ENCODE measurements at places on chromosomes 6 and 20.

DNA sequence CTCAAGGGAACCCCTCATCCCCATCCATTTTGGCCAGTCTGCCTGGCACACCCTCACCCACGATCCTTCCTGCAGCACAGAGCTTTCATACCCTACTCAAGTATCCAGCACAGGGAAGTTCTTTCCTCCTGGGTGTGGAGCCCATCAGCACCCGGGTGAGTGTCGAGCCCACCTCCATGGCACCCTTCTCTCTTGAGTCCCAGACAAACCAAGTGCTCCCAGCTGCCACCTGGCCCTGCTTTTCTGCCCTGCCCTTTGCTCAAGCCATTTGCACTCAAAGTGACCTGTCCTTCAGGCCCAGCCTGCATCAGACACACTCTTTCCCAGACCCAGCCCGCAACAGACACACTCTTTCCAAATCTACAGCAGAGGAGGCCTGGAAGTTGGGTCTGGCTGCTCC, 257.2 kb downstream of the DLL1 start:
- no peak for DNase-seq

- DNase-seq, result no peak
Measured at GRCh38 chr20:53321596-53321995, 272.0 kb downstream of the ZNF217 start.

- DNase-seq, result no peak
Measured at GRCh38 chr20:7879883-7880282, 60.4 kb downstream of the HAO1 start.

DNA sequence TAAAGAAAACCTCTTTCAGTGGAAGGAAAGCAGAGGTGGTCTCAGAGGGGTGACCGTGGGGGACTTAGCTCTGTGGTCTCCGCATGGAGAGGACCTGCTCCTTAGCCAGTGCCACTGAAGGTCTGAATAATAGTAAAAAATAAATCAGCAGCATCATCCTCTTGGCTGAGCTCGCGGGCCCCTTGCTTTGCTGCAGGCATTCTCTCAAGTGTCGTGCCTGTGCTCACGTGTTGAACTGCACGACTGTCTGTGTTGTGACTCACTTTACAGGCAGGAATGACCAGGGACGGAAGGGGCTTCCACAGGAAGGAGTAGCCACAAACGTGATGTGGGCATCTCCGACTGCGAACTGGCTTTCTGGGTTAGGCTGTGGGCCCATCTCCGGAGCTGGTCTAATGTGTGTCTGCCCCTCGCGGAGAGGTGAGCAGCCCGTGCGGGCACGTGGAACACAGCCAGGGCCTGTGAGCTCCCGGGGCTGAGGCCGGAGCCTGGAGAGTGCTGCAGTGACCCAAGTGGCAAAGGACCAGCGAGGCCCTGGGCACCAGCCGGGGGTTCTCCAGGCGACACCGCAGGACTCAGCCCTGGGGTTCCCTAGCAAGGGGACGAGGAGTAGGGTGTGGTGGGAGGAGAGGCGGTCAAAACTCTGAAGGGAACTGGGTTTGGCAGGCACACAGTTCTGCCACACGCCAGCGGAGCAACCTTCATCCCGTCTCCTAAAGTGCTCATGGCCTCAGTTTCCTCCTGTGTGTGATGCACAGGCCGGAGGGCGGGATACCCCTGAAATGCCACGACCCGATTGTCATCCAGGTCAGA, 89.2 kb downstream of the RAMACL start:
- DNase-seq, result no peak

- no peak for DNase-seq
Measured at GRCh38 chr6:147506704-147507114, 1.8 kb upstream of the SAMD5 start.

DNA sequence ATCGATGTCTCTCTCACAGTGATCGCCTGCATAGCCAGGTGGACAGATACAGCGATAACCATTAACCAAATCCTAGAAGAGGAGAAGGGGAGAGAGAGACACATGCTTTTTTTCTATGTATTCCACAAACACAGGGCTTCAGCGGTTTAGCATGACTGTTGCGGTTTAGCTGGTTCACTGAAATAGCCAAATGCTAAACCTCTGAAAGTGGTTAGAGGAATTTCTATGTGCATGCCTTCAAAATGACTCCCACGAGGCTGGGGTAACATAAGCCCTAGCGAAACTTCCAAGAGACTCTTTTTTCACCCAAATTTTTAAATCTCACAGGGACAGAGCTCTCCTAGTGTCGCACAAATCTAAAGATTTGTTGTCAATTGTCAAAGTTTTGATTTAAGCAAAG, 25.1 kb downstream of the JAG1 start:
- no peak for DNase-seq

GRCh38 chr6:118584911-118585310, 36.8 kb downstream of the PLN start:
- DNase-seq, result no peak

DNA sequence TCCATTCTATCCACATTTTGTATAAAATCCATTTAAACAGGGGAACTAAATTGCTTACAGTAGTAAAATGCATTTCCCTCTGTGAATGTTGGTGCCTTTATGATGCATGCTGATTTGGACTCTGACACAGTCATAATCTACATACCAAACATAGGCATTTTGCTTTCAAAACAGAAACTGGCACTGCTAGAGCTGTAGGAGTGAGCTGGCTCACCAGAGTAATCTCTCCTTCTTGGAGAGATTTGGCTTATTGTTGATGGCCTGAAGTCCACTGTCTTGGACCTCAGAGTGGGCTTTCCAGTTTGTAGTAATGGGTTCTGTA, 363.2 kb upstream of the FLRT3 start:
- DNase-seq, result no peak

DNA sequence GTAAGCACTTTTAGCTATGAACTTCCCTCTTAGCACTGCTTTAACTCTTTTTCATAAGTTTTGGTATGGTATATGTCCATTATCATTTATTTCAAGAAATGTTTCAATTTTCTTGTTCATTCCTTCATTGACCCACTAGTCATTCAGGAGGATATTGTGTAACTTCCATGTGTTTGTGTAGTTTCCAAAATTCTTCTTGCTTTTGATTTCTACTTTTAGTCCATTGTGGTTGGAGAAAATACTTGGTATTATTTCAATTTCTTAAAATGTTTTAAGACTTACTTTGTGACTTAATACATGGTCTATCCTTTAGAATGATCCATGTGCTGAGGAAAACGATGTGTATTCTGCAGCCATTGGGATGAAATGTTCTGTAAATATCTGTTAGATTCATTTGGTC, 176.5 kb downstream of the CENPW start:
- no peak for DNase-seq

DNA sequence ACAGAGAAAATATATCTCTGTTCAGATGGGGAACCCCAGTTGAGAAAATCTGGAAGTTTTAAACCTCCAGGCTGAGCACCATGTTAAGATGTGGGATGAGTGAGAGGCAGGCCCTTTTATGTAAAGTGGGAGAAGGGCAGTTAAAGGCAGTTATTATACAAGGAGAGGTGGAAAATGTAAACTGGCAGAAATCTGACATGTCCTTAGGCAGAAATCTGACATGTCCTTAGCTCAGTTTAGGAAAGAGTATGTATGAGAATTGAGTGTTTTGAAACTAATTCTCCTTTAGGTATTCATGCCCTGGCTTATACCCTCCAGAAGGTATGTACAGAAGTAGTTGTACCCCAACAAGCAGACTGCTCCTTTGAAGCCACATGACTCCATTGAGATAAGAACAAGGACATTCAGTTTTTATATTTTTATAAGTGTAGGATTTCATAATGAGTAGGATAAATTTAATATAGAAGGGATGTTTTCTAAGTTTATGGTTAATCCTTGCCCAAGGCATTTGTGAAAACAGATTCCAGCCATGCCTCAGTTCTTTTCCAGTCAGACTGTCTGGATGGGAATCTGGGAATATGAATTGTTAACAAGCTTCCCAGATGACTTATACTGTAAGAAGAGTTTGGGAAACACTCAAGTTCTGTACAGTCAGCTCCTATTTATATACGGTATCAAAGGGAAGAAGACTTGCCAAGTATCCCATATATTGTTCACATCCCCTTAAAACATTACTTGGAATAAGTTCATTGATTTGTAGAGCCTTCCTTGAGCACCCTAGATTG, 87.7 kb downstream of the SCAND1 start:
- no peak for DNase-seq

- no peak for DNase-seq
Measured at GRCh38 chr20:2873747-2874041, 413 bp downstream of the PTPRA start.

DNA sequence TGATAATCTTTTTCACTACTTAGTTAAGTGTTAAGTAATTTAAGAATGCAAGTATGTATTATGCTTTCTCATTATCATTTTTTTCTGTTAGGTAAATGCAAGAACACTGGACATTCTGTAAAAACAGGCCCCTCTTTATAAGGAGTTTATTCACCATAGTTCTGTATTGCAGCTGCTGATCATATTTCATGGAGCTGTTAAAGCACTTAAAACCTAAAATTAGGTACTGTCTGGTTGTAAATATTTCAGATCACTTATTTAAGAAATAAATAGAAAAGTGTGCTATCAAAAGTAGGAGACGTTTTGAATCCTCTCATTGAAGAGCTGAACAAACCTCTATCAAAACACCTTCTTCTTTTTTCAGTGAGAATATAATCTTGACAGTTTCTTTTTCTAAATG, 3.9 kb downstream of the EYA4 start:
- no peak for DNase-seq

DNA sequence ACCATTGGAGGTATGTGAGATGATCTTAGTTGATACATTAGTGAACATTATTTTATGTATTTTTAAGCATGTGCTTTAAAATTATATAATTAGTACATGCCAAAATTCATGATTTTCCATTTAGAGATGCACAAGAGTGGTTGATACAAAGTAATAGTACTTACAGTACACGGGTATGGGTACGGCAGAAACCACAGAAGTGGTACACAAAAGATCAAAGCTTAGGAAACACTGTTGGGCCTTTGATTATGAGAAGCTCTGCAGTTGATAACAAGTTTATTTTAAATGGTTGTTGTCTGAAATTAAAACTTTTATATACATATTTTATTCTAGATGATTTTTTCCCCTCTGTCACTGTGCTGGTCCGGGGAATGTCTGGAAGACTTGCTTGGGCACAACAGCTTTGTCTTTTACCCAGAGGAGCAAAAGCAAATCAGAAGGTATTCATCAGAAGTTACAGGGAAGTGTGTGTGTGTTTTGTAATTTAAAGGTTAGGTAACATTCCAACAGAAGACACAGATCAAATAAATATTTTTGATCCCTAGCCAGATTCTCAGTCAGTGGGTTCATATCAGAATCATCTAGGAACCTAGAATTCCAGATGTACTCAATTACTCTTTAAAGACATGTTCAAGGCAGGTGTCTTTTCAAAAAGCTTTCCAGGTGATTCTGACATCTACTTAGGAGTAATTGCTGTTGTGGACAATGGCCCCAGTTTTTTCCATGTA, 32.5 kb upstream of the ADIG start:
- no peak for DNase-seq

GRCh38 chr20:23257848-23258746, 92.5 kb upstream of the NXT1 start:
- DNase-seq, result no peak

DNA sequence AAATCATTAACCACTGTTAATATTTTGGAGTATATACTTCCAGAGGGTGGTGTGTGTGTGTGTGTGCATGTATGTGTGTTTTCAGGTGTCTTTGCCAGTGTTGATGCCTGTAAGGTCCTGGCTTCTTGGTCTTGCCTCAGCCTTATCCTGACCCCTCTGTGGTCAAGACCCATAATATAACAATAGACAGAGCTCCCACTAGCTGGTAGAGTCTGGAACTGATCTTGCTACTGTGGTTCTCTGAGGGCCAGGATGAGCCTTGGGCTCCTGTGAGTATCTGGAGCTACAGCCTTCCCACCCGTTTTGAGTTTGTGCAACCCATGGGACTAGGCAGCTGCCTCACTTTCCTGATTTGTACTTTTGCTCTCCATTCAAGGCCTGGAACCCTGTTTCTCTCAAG, 191.0 kb downstream of the IBTK start:
- DNase-seq, result no peak

DNA sequence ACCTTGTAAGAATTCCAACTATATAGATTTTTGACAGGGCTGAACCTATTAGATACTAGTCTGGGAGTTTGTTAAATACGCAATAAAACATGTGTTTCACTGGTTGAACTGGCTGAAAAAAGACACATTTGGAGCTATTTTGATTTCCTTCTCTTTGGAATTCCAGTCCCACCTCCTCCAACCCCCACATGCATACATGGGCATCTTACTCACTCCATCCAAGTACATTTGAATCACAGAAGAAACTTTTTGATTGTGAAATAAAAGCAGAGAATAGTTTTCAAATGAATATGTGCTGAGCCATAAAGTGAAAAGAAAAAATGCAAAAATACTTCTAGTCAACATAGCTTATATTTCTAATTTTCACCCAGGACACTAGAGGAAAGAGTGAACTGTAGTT, 33.9 kb upstream of the STXBP5 start:
- DNase-seq, result no peak

DNA sequence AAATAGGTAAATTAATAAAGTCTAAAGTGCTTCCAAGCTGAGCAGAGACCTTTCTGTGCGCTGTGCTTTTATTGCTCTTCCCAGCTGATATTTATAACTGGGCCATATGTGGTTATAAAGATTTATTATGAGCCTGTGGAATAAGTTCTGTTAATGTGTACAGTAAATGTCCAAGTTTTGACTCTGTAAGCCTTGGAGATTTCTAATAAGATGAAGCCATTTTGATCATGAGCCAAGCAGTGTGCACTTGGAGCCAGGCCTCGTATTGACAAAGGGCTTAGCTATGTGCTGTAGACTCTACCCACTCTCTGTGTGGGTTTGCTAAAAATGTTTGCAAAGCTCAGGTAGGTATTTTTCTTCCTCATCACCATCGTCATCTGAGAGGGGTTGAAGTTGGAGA, 361.1 kb downstream of the FOXA2 start:
- no peak for DNase-seq

- no peak for DNase-seq
Measured at GRCh38 chr20:37259031-37259430, 2.6 kb downstream of the GHRH start.

DNA sequence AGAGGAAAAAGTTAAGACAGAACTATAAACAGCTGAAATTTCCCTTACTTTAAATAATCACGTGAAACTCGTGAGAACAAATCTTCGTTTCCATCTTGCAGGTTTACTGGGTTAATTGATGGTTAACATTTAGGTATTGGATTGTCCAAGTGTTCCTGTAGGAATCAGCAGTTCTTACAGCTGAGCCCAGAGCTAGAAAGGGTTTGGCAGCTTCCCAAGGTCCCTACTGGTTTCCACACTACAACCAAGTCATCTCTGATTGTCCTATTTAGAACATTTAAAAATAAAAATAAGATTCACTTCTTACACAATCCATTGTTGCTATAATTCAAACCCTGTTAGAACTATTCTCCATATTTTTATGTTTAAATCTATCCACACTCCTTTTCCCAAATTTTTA, 15.8 kb downstream of the MPC1 start:
- no peak for DNase-seq

DNA sequence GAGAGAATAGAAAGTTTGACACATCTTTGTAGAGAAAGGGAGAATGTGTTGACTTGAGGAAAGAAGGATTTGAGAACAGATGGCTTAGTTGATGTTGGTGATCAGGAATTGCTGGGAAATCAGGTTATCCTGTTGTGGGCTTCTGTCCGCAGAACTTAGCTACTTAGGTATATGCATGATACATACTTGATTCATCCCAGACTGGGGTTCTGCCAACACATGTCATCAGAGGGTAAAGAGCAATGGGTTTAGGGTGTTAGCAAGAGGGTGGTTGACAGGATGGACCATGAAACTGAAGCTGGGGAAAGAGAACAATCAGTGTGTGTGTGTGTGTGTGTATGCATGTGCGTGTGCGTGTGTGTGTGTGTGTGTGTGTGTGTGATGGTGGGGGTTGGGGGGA, 50.6 kb upstream of the NELFCD start:
- no peak for DNase-seq

Measured in left renal pelvis (tissue), 4 donors.